Ascending aorta (tissue), 2 donors: ENCODE measurements at places on chromosomes 4 and X. TPM values are rescaled to one million over a fixed set of nuclear protein-coding genes. Genes with fewer than 3 reads are reported as not detected.
A peak's percentile ranks its signal among the peaks of the same experiment; 100 is the strongest.

GRCh38 chr4:95363559-95363925, 185.2 kb downstream of the UNC5C start:
- no peaks in the 10 kb centered on the region for H3K36me3 ChIP-seq
- no peak overlapping the region for H3K4me3 ChIP-seq
- H3K27me3 ChIP-seq = no peaks in the 10 kb centered on the region
- no peaks in the 10 kb centered on the region for H3K4me1 ChIP-seq

DNA sequence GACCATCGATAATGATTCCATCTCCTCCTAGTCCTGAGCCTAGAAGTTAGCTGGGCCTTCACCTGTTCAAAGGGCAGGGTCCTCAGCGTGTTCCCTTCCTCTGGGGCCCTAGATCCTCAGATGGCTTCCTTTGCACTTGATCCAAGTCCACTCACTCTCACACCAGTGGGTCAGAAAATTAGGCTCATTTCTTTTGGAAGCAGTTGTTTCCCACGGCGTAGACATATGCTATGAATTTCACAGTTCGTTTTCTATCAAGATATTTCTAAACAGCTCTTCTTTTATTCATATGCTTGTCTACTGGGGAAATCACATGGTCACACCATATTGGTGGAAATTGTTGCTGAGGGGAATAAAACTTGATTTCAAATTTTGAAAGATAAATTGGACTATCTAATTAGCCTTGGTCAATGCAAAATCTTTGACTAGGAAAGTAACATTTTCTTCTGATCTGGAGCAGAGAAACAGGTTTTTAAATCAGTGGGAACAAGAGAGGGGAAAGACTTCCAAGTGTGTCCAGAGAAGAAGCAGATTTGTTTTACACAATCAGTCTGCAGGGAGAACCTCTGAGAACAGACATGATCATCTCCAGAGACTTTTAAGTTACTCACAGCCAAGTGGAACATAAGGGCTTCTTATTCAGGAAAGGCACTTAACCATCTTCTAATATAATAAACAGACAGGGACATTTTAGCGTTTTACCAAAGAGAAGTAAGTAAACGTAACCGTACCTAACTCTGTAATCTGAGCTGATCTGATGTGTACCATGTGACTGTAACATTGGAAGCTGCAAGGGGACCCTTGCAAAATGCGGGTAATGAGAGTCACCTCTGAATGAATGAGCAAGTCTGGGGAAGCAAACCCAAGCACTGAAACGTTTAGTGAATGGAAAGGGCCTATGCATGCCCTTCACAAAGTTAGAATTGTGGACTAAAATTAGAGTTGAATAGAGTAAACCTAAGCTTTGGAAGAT, 455.7 kb upstream of the FAT1 start:
- no peak overlapping the region for H3K27ac ChIP-seq
- H3K4me1 ChIP-seq = no peaks in the 10 kb centered on the region
- no peak for DNase-seq
- no peak overlapping the region for H3K4me3 ChIP-seq
- H3K36me3 ChIP-seq = no peaks in the 10 kb centered on the region
- no peaks in the 10 kb centered on the region for H3K27me3 ChIP-seq

- H3K4me3 ChIP-seq = no peak overlapping the region
- H3K4me1 ChIP-seq = no peaks in the 10 kb centered on the region
- DNase-seq = no peak
- H3K27ac ChIP-seq = no peak overlapping the region
Observed at GRCh38 chr4:128908735-128909134, 99.2 kb downstream of the JADE1 start.

GRCh38 chr4:153079857-153080391, 124.3 kb upstream of the TRIM2 start:
- no peak for DNase-seq
- H3K36me3 ChIP-seq = no peaks in the 10 kb centered on the region
- H3K4me3 ChIP-seq = no peak overlapping the region
- no peak overlapping the region for H3K27ac ChIP-seq

GRCh38 chr4:38563707-38564495, 100.1 kb upstream of the KLF3 start:
- no peaks in the 10 kb centered on the region for H3K36me3 ChIP-seq
- no peak overlapping the region for H3K4me3 ChIP-seq
- H3K4me1 ChIP-seq = peaks cover 3% of the 10 kb centered on the region

- H3K4me1 ChIP-seq = peaks cover 5% of the 10 kb centered on the region
- H3K36me3 ChIP-seq = no peaks in the 10 kb centered on the region
- H3K4me3 ChIP-seq = no peak overlapping the region
- no peak overlapping the region for H3K27ac ChIP-seq
- no peaks in the 10 kb centered on the region for H3K27me3 ChIP-seq
Observed at GRCh38 chrX:9539605-9540387, 74.9 kb downstream of the TBL1X start.

DNA sequence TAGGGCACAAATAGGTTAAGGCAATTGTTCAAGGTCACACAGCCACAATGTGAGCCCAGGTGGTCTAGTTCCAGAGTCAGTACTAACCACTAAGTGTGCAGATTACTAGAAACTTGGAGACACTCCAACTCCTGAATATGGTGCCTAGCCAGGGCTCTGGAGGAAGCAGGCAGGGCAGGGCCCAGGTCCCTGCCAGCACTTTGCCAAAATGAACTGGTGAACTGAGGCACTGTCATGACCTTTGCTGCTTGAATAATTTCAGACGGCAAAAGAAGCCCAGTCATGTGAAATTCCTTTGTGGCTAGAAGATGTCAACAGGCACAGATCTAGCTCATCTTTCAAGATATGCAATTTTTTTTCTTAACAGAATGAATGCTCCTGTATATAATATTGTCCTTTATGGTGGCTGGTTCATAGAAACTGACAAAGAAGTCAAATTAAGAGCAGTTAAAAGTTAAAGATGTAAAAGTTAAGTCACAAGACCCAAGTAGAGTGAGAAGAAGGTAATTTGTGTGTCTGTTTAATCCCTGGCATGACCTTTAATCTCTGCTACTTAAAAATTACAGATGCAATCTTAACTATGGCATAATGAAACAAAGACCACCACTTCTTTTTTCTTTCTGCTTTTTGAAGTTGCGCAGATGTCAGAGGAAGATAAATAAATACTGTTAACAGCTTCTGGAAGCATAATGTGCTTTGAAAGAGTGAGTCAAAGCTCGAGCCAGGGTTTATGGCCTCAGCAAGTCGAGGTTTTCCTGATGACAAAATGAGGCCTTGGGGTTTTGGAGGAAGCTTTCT, 54.1 kb downstream of the SHROOM3 start:
- no peaks in the 10 kb centered on the region for H3K4me1 ChIP-seq
- H3K27ac ChIP-seq = no peak overlapping the region
- no peaks in the 10 kb centered on the region for H3K36me3 ChIP-seq
- no peak overlapping the region for H3K4me3 ChIP-seq

- H3K4me1 ChIP-seq = peaks cover 34% of the 10 kb centered on the region
- peak overlapping the region; percentile 86 for H3K27ac ChIP-seq
- no peaks in the 10 kb centered on the region for H3K27me3 ChIP-seq
- no peak for DNase-seq
- peaks cover 4% of the 10 kb centered on the region for H3K36me3 ChIP-seq
Observed at GRCh38 chr4:57104706-57105560, 5.3 kb downstream of the IGFBP7 start.

DNA sequence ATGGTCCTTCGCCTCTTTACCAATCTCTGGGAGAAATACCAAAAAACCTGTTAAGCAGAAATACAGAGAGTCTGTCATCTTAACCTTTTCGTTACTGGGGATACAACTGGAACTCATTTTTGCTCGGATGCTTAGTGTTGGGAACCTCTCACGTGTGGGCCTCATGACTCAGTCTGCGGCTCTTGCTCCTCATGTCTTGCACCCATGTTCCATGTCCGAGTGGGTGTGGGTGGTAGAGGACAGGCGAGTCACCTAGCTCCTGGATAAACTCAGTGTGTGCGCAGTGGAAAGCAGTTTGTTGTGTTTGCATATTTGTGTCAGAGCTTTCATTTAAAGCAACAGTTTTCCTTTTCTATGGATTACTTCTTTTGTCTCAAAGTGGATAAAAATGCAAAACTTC, 70.6 kb downstream of the TNIP2 start:
- no peak overlapping the region for H3K27ac ChIP-seq
- H3K36me3 ChIP-seq = peaks cover 26% of the 10 kb centered on the region
- H3K4me3 ChIP-seq = no peak overlapping the region
- no peaks in the 10 kb centered on the region for H3K4me1 ChIP-seq
- no peak for DNase-seq
- H3K27me3 ChIP-seq = no peaks in the 10 kb centered on the region

GRCh38 chrX:104137496-104137895, 19.3 kb downstream of the SLC25A53 start:
- no peak for DNase-seq
- H3K4me3 ChIP-seq = no peak overlapping the region
- H3K27ac ChIP-seq = no peak overlapping the region
- H3K4me1 ChIP-seq = no peaks in the 10 kb centered on the region
- H3K27me3 ChIP-seq = no peaks in the 10 kb centered on the region

DNA sequence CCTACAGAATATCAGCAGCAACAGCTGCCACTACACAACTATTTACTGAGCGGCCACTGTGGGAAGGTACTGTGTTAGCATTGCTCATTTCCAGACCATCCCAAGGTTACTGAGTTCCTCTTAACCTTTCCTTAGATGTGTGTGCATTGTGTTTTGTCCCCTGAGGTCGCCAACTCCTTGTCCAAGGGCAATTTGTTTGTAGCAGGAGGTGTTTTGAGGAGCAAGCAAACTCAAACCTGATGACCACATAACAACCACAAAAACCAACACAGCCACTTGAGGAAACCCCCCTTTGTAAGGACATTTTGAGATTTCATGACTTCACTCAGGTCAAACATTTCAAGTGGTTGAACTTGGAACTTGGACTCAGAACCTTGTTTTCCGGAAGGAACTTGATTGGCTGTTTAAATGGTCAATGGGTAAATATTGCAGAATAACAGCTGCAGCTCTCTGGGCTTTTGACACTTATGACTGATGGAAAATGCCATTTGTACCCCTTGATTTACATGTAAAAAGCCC, 122.3 kb downstream of the MID1IP1 start:
- H3K27me3 ChIP-seq = no peaks in the 10 kb centered on the region
- no peaks in the 10 kb centered on the region for H3K36me3 ChIP-seq
- H3K27ac ChIP-seq = no peak overlapping the region
- DNase-seq = no peak
- no peak overlapping the region for H3K4me3 ChIP-seq

DNA sequence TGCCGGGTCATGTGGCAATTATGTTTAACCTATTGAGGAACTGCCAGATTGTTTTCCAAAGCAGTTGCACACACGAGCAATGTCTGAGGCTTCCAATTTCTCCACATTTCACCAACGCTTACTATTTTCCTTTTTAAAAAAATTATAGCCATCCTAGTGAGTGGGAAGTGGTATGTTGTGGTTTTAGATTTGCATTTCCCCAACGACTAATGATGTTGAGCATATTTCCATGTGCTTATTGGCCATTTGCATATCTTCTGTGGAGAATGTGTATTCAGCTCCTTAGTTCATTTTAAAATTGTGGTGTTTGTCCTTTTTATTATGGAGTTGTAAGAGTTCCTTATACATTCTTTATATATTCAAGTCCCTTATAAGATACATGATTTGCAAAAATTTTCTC, 60.2 kb downstream of the MTMR1 start:
- DNase-seq = no peak
- no peaks in the 10 kb centered on the region for H3K4me1 ChIP-seq
- peaks cover 16% of the 10 kb centered on the region for H3K36me3 ChIP-seq
- H3K27ac ChIP-seq = no peak overlapping the region
- no peaks in the 10 kb centered on the region for H3K27me3 ChIP-seq

GRCh38 chr4:116321471-116321870, 763.9 kb downstream of the TRAM1L1 start:
- no peaks in the 10 kb centered on the region for H3K36me3 ChIP-seq
- H3K27me3 ChIP-seq = no peaks in the 10 kb centered on the region
- no peaks in the 10 kb centered on the region for H3K4me1 ChIP-seq
- DNase-seq = no peak
- H3K27ac ChIP-seq = no peak overlapping the region

- H3K27me3 ChIP-seq = no peaks in the 10 kb centered on the region
- H3K27ac ChIP-seq = no peak overlapping the region
- no peak overlapping the region for H3K4me3 ChIP-seq
- H3K4me1 ChIP-seq = no peaks in the 10 kb centered on the region
- no peak for DNase-seq
Observed at GRCh38 chr4:104901438-104901837, 245.2 kb upstream of the TET2 start.

DNA sequence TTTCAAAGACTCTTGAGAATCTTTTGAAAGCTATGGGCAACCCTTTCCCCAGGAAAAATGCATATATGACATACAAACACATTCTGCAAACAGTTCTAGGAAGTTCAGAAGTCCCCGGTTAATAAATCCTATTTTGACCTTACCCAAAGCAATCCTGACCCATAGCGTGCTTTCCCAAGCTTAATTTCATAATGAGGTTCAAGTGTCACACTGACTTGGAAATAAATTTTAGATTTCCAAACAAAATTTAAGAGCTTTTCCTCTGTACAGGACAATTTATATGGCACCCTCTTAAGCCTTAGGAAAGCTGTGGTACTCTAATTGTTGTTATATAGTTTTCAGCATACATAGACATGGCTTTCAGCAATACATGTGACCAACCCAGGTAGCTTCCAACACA, 11.3 kb downstream of the MID2 start:
- H3K4me3 ChIP-seq = no peak overlapping the region
- no peak for DNase-seq
- no peaks in the 10 kb centered on the region for H3K36me3 ChIP-seq
- H3K27me3 ChIP-seq = no peaks in the 10 kb centered on the region
- no peaks in the 10 kb centered on the region for H3K4me1 ChIP-seq
- no peak overlapping the region for H3K27ac ChIP-seq

GRCh38 chr4:152041295-152041694, 280.5 kb upstream of the GATB start:
- H3K4me1 ChIP-seq = peaks cover 13% of the 10 kb centered on the region
- H3K36me3 ChIP-seq = no peaks in the 10 kb centered on the region
- H3K27ac ChIP-seq = no peak overlapping the region
- H3K4me3 ChIP-seq = no peak overlapping the region
- no peak for DNase-seq

- no peaks in the 10 kb centered on the region for H3K27me3 ChIP-seq
- no peaks in the 10 kb centered on the region for H3K36me3 ChIP-seq
- H3K4me1 ChIP-seq = peaks cover 6% of the 10 kb centered on the region
- no peak overlapping the region for H3K4me3 ChIP-seq
Observed at GRCh38 chr4:52983563-52984303, 121.6 kb downstream of the RASL11B start.

The VEGFD gene
- total RNA-seq = 0.85 TPM

The SYN1 gene
- 5.7 TPM for total RNA-seq

The HPSE gene
- total RNA-seq = 1.7 TPM

The DNAAF6 gene
- total RNA-seq = not detected

The GYPE gene
- not detected for total RNA-seq

The MAP7D2 gene
- not detected for total RNA-seq

The TAPT1 gene
- 10.7 TPM for total RNA-seq

The DGKK gene
- not detected for total RNA-seq

The FDCSP gene
- total RNA-seq = not detected
